ENCODE measurements at places on chromosomes 6 and 20.

DNA sequence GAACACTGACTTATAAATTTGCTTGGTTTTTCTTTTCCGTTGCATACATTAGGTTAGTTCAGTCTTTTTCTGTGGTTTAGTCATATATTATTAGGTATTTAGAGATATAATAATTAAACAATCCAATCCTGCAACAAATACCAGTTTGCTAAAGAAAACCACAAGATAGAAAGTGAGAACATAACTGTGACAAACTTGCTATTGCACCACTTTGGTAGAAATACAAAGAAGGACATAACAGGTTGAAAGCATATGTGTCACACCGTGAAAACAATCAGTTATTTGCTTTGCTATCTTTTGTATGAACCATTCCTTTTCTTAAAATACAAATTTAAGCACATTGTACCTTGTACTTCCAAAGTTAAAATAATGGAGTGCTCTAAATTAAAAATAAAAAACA is 42.0 kb upstream of the KCNQ5 start:
- no peak for DNase-seq

DNA sequence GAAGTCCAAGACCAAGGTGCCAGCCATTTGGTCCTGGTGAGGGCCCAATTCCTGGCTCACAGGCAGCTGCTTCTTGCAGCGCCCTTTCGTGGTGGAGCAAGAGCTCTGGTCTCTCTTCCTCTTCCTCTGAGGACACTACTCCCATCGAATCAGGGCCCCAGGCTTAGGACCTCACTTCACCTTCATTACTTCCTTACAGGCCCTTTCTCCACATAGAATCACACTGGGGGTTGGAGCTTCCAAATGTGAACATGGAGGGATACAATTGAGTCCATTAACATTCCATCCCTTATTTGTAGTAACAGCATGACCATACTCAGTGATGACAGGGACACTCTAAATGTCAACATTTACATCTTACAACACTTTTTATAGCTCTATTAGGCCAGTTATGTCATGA is 2.3 kb downstream of the RAMACL start:
- DNase-seq: no peak

DNA sequence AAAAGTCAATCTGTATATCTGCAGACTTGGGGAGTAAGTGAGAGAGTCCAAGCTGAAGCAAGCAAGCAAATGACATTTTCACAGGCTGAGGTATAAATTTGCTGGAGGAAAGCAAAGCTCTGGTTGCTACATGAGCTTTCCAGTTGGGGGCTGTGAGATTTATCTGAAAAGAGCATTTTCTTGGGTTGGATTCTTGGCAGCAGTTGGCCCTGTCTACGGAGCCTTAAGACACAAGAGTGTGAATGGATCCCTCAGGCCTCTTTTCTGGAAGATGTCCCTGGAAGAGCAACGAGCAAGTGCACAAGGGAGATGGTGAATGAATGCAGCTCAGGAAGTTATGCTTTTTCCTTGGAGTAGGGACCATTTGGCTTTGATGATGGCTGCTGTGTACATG is 30.8 kb downstream of the ISM1 start:
- no peak for DNase-seq

GRCh38 chr6:159961528-159961927 is 7.4 kb upstream of the IGF2R start:
- DNase-seq: no peak

DNA sequence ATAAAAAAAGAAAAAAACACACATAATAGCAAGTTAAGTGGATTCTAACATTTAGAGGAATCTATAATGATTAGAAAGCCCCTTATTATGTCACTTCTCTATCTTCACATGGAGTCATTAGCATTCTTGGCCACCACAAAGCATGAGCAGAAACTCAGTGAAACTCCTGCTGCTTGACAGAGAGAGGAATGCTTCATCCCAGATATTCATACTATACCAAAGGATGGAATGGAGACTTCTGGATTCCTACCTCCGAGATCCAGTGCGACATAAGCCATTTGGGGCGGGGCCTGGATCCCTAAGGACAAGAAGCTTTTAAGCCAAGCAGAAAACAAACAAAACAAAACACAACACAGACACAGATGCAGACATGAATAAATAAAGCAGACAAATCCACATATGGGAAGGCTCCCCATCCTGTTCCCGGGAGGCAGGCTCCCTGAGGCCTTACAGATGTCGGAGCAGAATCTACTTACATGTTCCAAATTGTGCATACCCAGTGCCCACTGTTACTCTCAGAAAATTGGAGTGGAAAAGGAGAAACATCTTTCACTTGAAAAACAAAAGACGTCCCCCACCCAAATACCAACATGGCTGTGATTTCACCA is 727.3 kb downstream of the MAFB start:
- no peak for DNase-seq

GRCh38 chr20:39800111-39800510 is 838.0 kb downstream of the DHX35 start:
- DNase-seq: no peak

DNA sequence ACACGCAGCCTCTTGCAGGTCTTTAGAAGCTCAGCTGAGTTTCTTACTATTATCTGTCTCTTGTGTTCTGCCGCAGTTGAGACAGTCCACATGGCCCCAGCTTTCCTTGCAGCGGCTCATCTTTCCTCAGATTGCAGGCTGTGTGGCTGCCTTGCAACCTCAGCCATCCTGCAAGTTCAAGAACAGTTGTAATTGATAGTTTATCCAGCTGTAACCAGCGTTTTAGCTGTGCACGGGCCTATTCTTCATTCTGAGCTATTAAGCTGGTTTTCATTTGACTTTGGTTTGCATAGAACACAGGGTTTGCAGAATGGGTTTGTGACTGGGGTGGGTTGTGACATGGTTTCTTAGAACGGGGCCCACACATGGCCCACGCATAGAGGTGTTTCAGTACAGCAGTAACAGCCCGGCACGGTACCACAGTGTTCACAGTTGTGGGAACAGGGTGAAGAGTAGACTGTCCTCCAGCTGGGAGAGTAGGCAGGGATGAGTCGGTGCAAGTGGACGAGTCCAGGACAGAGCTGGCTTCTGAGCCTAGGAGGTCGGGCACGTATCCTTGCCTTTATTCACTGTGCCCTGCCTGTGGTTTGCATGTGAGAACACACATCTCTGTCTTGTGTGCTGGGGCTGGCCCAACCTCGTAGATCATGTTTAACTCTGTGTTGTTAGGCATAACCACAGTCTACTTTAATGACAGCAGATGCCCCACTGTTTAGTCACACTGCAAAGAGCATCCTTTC is 89.2 kb downstream of the RPP40 start:
- no peak for DNase-seq

DNA sequence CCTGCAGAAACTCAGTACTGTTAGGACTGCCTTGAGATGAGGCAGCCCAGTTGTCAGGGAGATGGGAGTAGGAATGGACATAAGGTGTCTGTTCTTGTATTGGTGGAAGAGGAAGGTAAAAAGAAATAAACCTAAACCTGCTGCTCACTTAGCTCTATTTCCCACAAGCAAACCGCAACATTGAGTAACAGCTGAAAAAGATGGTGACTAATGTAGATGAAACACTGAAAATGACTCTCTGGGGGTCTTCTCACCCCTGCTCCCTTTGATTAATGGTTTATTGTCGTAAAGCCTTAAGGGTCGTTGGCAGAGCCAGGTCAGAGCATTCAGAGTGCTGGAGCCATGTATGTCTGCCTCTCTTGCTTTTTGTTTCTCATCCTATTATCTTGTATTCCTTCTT is 87.5 kb downstream of the FOXO3 start:
- no peak for DNase-seq

DNA sequence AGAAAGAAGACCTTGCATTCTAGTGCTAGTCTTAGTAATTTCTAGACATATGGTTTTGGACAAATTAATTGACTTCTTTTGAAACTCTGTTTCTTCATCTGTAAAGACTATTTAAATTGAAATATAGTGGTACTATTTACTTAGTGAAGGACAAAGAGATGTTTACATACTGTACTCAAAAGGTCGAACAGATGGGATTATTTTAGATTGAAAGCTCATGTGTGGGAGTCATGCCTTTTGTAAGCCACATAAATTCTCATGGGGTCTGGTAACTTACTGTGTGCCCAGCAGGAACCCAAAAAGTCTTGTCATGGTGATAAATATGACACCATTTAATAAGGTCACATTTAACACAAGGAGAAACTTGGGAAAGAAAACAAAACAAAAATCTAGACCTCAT is 368.2 kb upstream of the CITED2 start:
- no peak for DNase-seq

GRCh38 chr20:25510202-25510601 is 75.1 kb downstream of the NINL start:
- DNase-seq: no peak

DNA sequence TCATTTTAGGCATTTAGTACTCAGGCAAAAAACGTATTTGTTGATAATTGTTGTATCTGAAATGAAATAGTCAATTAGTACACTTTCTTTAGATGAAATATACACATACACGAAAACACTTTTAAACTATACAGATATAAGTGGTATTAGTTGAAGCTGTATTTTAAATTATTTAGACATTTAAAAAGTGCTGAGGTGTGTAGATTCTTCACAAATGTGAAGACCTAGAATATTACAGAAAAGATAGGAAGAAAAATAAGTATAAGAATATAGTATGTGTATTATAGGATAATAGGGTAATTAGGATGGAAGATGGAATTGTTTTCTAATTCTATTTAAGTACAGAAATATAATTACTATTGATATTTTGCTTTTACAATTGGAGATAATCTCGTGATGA is 4.6 kb downstream of the ZFAND3 start:
- DNase-seq: no peak

DNA sequence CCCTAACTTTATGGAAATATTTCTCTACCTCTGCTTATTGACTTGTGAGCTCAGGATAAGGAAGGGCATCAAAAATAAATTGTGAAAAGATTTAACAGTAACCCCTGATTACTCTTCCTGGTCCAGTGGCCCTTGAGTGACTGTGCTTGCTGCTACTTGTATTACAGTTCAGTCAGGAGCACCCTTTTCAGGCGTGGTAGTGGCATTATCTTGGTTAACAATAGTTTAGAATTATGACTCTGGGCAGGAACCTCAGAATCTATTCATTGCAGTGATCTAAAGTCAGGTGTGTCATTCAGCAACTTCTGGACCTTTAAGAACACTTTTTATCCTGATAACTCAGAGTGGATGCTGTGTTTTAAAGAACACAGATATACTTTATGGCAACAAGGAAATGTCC is 43.4 kb downstream of the FAM135A start:
- DNase-seq: no peak
